ENCODE measurements at places on chromosomes 4 and X. TPM values are rescaled to one million over a fixed set of nuclear protein-coding genes. Genes with fewer than 3 reads are reported as not detected.
A peak's percentile ranks its signal among the peaks of the same experiment; 100 is the strongest.

Gene CENPVL2
- not detected for total RNA-seq

Gene TMPRSS11D
- not detected for total RNA-seq

Gene TMEM271
- total RNA-seq: not detected

Gene NKRF
- total RNA-seq: 14.2 TPM

Gene TCEAL7
- not detected for total RNA-seq

Gene PAGE4
- total RNA-seq: not detected

Gene EVC
- 2.9 TPM for total RNA-seq

Gene PPP2R2C
- not detected for total RNA-seq

Gene FATE1
- not detected for total RNA-seq

Gene TNMD
- total RNA-seq: not detected

DNA sequence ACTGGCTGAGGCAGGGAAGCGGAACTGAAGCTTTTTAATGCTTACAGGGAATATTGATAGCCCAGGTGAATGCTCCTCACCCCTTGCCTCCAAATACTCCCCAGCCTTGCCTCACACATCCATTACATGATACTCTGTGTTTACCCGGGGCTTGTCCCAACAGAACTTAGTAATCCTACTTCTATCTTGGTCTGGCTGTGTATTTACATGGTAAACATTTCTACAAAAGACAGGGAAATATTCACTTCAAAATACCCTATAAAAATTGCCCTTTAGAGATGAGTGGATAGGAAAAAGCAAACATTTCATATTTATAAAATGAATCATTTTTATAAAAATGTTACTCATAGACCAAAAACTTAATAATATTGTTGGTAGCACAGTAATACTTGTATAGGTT, 120.1 kb downstream of the NHS start:
- H3K36me3 ChIP-seq: no peaks in the 10 kb centered on the region
- no peaks in the 10 kb centered on the region for H3K27me3 ChIP-seq
- no peak overlapping the region for H3K27ac ChIP-seq

DNA sequence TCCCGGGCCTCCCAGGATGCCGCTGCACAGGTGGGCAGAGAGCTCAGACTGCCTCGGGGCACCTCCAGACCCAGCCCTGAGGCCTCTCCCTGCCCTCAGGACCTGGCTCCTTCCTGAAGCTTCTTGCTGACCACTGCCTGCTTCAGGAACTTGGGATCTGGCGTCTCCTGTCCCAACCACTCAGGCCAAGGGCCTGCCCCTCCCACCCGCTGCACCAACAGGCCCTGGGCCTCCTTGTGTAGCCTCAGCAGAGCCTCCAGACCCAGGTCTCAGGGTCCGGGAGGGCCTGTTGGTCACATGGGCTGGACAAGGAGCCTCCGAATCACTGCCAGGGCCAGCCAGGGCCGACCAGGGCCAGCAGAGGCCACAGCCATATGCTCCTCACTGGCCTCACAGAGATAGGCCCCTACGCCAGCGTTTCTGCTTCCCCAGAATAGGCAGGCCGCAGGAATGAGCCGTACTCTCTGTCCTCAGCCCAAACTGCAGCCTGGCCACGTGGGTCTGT, 2.8 kb downstream of the MXD4 start:
- H3K4me3 ChIP-seq: no peak overlapping the region
- peaks cover 18% of the 10 kb centered on the region for H3K36me3 ChIP-seq
- H3K27ac ChIP-seq: no peak overlapping the region
- no peak for DNase-seq

DNA sequence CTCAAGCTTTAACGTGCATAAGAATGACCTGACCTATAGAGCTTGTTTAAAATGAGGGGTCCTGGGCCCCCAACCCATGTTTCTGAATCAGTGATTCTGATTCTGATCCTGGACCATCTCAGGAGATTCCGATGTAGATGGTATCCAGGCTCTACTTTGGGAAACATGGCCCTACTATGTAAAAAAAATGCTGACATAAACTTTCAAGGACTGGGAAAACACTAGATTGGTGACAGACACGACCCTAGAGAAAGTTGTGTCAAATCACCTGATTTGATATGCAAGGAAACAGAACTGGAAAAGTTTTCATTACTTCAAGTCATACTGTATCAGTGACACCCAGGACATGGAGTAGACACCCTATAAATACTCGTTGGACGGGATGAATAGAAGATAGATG, 328.5 kb downstream of the HNRNPD start:
- no peaks in the 10 kb centered on the region for H3K36me3 ChIP-seq
- H3K4me3 ChIP-seq: no peak overlapping the region
- no peak for DNase-seq
- no peaks in the 10 kb centered on the region for H3K27me3 ChIP-seq

- H3K4me1 ChIP-seq: no peaks in the 10 kb centered on the region
- DNase-seq: no peak
- no peak overlapping the region for H3K4me3 ChIP-seq
- no peak overlapping the region for H3K27ac ChIP-seq
- no peaks in the 10 kb centered on the region for H3K36me3 ChIP-seq
- H3K27me3 ChIP-seq: no peaks in the 10 kb centered on the region
These were observed 46.3 kb downstream of the SPANXD start for GRCh38 chrX:141652286-141652685.

DNA sequence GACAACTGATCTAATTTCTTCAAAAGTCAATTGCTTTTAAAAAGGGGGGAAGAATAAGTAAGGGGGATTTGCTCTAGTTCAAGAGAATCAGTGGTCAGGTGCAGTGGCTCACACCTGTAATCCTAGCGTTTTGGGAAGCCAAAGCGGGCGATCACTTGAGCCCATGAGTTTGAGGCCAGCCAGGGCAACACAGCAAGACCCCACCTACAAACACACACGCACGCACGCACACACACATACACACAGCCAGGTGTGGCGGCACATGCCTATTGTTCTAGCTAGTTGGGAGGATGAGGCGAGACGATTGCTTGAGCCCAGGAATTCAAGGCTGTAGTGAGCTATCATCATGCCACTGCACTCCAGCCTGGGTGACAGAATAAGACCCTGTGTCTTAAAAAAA, 9.6 kb downstream of the GRSF1 start:
- no peaks in the 10 kb centered on the region for H3K4me1 ChIP-seq
- H3K27me3 ChIP-seq: no peaks in the 10 kb centered on the region
- DNase-seq: no peak

- H3K4me1 ChIP-seq: no peaks in the 10 kb centered on the region
- H3K27ac ChIP-seq: no peak overlapping the region
- no peak for DNase-seq
- no peak overlapping the region for H3K4me3 ChIP-seq
- no peaks in the 10 kb centered on the region for H3K36me3 ChIP-seq
These were observed 79.6 kb upstream of the NPNT start for GRCh38 chr4:105815701-105816100.

DNA sequence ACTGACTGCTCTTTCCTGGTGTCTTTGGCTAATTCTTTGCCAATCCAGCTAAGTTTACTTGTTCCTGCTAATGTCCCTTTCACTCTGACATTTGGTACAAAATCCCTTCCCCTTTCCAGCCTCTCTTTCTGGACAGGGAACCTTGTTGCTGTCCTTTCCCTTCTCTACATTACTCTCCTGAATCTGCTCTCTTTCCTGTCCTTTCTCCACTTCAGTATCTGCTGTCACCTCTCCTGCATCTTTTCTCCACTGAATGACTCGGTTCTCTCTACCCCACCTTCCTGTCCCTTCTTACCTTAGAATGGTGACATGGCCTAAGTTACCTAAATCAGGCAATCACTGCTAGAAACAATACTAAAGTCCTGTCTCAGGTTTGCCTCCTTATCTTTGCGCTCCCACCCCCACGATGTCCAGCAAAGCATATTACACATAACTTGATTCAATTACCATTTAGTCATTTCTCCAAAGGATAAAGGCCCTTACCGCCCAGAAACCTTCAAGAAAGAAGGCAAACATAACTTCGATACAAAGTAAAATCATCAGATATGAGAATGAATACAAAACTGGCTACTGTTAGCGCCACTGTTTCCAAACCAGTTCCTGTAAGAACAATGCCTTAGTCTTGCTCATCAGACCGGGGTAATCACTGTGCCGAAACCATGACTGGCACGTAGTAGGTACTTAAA, 890 bp downstream of the BOD1L1 start:
- no peaks in the 10 kb centered on the region for H3K27me3 ChIP-seq
- peaks cover 46% of the 10 kb centered on the region for H3K4me1 ChIP-seq
- H3K36me3 ChIP-seq: no peaks in the 10 kb centered on the region
- H3K4me3 ChIP-seq: peak overlapping the region; percentile 95

- H3K27ac ChIP-seq: no peak overlapping the region
- no peaks in the 10 kb centered on the region for H3K36me3 ChIP-seq
- H3K4me3 ChIP-seq: no peak overlapping the region
- no peaks in the 10 kb centered on the region for H3K4me1 ChIP-seq
- DNase-seq: no peak
- H3K27me3 ChIP-seq: peaks cover 4% of the 10 kb centered on the region
These were observed 9.7 kb upstream of the PLA2G12A start for GRCh38 chr4:109739547-109739946.

- H3K4me1 ChIP-seq: peaks cover 90% of the 10 kb centered on the region
- no peak overlapping the region for H3K27ac ChIP-seq
- DNase-seq: peak; percentile 21
These were observed 19.5 kb downstream of the SUV39H1 start for GRCh38 chrX:48715876-48716502.

GRCh38 chrX:107669261-107669660, 41.0 kb downstream of the PRPS1 start:
- no peaks in the 10 kb centered on the region for H3K27me3 ChIP-seq
- DNase-seq: no peak
- H3K36me3 ChIP-seq: no peaks in the 10 kb centered on the region
- no peak overlapping the region for H3K27ac ChIP-seq
- peaks cover 18% of the 10 kb centered on the region for H3K4me1 ChIP-seq
- H3K4me3 ChIP-seq: no peak overlapping the region

DNA sequence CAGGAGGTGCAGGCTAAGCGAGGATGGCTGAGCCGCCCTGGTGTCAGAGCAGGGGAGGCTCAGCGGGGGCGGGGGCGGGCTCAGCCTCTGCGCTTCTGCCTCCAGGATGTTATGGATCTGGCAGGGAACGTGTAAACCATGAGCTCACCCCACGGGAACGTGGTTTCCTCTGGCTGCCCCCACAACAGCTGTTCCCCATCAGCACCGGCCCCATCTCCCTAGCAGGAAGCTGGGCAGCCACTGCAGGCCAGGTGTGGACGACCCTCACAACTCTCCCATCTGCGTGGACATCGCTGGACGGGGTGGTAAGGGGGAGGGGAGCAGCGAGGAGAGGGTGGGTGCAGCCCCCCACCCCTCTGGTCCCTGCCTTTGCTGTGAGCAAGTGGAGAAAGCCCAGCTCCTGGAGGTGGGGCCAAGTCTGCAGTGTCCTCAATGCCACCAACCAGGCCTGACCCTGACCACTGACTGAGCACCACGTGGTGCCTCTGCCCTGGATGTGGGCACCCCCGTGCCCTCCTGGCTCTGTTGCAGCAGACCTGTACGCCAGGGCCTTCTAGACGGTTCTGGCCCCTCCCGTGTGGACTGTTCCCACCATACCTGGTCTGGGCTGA, 28.1 kb upstream of the SPON2 start:
- no peaks in the 10 kb centered on the region for H3K36me3 ChIP-seq
- no peaks in the 10 kb centered on the region for H3K27me3 ChIP-seq
- no peak for DNase-seq
- peaks cover 56% of the 10 kb centered on the region for H3K4me1 ChIP-seq

- no peaks in the 10 kb centered on the region for H3K4me1 ChIP-seq
- H3K27me3 ChIP-seq: no peaks in the 10 kb centered on the region
- no peak for DNase-seq
These were observed 1851.6 kb upstream of the TENM3 start for GRCh38 chr4:180391613-180392012.

All from CD4-positive, alpha-beta memory T cell (primary cell).